ENCODE measurements at places on chromosomes 2 and 18.

- DNase-seq, result no peak
Measured at GRCh38 chr2:234536178-234536965, 39.5 kb upstream of the ARL4C start.

DNA sequence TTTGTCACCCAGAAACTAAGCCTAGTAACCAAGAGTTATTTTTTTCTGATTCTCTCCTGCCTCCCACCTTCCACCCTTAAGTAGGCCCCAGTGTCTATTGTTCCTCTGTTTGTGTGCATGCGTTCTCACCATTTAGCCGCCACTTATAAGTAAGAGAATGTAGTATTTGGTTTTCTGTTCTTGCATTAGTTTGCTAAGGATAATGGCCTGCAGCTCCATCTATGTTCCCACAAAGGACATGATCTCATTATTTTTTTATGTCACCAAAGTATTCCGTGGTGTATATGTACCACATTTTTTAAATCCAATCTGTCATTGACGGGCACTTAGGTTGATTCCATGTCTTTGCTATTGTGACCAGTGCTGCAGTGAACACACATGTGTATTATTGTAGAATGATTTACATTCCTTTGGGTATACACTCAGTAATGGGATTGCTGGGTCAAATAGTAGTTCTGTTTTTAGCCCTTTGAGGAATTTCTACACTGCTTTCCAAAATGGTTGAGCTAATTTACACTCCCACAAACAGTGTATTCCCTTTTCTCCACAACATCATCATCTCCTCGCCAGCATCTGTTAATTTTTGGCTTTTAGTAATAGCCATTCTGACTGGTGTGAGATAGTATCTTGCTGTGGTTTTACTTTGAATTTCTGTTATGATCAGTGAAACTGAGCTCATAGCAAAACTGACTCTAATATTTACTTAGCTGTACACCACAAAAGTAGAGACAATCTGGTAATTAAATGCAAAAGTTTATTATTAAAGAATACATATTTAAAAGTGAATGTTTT is 660.1 kb upstream of the SLC8A1 start:
- no peak for DNase-seq

- DNase-seq, result no peak
Measured at GRCh38 chr2:167844714-167845530, 402.5 kb downstream of the STK39 start.

DNA sequence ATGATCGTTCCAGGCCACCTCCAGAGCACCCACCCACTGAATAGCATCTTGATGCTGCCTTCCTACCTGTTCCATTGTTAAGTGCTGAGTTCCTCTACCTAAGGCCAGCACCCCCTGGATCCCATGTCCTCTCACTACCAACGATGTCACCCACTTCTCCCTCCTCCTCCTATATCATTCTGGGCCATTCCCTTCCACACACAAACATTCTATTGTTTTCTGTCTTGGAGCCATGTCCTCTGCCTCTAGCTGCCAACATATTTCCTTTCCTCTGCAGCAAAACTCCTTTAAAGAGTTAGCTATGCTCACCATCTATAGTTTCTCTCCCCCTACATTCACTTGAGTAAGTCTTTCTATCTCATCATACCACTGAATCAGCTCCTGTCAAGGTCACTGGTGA is 64.0 kb upstream of the ACKR3 start:
- no peak for DNase-seq

DNA sequence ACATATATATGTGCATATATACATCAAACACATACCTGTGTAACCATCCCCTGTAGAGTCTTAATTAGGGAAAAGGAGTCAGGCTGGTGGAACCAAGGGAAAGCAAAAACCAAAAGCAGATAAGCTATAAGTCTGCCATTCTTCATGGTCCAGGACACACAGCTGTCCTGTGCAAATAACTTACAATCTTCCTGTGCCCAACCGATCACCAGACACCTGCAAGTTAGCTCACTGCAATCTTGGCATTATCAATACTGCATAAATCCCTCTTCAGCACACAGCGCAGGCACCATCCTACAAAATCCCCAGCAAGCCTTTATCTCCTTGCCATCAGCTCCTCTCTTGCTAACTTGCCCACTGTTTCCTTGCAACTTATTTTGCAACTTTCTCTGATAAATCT is 60.8 kb upstream of the DYNAP start:
- no peak for DNase-seq

DNA sequence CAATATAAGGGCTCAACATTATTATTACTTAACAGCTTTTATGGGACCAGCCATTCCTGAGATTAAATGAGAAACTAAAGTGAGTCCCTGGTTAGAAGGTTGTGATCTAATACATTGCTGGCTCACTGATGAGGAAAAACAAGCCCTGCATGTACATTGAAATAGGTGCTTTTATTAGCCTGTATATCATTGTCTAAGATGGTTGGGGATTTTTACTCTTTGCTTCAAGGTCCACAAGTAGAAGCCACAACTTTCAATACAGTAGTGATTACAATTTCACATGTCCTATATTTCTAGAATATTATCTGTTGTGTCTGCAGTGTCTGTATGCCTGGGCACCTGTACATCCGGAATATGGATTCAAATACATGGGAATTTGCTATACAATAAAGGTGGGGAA is 104.1 kb upstream of the FZD5 start:
- DNase-seq, result no peak

DNA sequence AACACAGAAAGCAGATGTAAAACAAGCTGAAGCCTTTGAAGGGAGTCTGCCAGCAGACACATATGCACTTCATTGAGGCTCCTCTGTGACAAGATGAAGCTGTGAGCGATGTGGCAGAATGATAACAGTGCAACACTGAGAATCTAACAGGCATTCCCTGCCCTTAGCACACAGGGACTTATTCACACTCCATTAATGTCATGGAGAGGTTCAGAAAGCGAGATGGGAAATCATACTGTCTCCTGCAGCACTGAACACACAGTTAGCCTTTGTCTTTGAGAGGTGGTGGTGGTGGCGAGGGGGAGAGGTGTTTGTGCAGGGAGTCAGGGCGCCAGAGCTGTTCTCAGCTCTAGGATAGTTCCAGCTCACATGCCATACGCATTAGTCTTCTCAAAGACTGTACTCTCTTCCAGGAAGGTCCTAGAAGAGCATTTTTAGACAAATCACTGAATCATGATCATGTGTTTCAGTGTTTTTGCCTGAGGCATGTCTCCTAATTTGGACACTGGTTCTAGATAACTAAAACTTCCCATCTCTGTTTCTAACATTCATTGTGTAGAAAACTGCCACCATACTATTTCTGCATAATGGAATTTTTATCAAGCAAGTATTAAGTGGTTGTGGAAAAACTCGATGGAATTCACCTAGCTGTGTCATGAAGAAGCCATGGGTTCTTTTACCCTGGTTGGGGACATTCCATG is 93.5 kb upstream of the ITGB6 start:
- no peak for DNase-seq

- no peak for DNase-seq
Measured at GRCh38 chr2:187485523-187485922, 37.5 kb upstream of the CALCRL start.

DNA sequence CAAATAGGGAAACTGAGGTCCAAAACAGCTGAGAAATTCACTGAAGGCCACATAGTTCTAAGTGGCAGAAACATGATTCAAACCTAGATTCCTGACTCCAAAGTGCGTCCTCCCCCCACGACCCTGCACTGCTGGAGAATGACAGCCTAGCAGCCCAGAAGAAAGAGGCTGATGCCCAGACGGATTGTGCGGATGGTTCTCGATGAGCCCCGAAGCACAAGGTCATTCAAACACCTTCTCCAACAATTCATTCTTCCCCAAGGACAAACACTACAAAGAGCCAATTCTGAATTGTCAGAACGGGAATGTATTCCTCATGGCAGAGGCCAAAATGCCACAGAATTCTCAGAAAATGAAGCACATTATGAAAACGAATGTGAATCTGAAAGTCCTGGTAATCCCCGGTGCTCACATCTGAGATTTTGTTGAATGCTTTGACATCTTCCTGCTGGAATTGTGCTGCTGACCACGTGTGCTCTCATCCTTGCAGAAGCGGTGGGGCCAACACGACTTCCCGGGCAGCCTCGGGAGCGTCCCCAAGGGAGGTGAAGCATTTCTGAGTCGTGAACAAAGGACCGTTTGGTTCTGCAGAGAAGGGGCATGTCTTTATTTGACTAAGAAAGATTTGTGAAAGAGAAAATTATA is 337.0 kb downstream of the EIPR1 start:
- DNase-seq, result no peak

- no peak for DNase-seq
Measured at GRCh38 chr2:169573974-169574299, 272 bp upstream of the FASTKD1 start.

DNA sequence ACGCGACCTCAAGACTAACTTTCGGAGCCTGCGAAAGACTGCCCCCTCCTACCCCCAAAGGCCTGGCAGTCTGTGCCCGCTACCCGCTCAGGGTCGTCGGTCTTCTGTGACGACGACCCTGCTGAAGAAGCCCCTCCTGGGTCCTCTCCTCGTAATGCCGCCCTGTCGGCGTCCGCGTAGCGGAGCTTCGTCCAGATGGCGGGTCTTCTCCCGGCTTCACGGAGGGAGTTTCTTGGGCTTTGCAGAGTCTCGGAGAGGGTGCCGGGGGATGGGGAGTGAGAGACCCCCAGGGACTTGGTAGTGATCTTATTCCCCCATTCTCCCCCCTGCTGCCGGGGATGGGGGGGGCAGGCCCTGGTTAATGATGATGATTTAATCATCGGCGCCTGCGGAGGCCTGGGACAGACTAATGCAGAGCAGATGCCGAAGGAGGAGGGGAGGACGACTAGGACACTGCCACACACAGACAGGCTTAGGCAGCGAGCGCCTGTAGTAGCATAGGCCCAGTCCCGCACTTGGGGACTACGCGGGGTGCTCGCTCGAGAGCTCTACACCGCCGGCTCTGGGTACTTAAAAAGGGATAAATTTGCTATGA is 528 bp upstream of the PCGF1 start:
- DNase-seq, result no peak

All from CD4-positive, alpha-beta memory T cell (primary cell).